Stimulated activated CD4-positive, alpha-beta T cell treated with anti-CD3 and anti-CD28 coated beads, Interleukin-1b, Interleukin-23, amount 100 ng/mL, for 4 hours (primary cell): ENCODE measurements at places on chromosomes 3 and 15.

DNA sequence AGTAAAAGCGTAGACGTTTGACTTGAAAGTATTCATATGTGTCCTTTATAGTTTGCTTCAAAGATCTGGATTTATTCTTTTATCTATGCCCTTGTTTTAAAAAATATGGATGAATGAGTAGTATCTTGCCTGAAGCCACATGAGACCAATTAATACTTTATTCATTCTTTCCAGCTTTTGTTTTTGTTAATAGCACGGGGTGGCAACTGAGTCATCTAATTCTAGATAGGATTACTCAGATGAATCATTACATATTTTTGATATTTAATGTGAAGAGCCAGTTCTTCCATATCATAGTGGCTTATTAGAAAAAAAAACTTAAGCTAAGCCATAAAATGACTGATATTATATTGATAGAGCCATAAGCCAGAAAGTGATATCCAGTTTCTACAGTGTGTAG lies 121.9 kb downstream of the BBX start:
- no peak for DNase-seq

GRCh38 chr3:123816673-123817207 lies 67.4 kb downstream of the MYLK start:
- no peak for DNase-seq

DNA sequence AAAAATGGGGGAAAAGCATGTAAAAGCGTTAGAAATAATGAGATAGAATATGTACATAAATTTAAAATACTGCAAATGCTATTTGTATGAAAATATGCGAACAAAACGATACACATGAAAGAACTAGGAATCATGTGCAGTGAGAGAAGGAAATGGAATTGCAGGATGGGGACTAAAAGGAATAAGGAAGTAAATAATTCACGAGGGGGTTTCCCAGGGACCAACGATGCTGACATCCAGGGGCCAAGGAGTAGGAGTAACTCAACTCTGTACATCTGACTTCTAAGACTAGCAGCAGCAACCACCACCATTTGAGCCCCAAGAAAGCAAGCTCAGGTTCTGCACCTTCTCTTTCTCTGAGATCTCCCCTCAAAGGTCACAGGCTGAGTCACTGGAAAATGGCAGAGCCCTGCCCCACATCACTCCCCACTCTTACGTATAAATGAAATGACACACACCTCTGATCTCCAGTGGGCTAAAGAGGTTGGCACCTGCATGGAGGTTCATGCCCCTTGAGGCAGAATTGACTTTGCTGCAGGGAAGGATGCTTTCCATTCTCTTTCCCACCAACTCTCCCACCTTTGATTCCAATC lies 100.0 kb upstream of the DLG1 start:
- no peak for DNase-seq

DNA sequence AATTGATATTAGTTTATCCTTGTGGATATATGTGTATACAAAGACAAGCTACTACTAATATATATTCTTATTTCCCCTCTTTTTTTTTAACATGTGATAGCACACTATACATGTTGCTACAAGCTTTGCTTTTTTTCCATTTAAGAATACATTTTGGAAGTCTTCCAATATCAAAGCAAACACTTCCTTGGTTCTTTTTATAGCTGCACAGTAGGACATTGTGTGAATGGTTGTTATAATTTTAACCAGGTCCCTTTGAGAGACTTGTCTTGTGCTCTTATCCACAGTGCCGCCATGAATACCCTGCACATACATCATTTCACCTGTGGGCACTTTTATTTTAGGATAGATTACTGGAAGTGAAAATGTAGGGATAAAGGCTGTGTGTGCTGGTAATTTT lies 88.7 kb downstream of the CACNA2D3 start:
- DNase-seq = no peak

DNA sequence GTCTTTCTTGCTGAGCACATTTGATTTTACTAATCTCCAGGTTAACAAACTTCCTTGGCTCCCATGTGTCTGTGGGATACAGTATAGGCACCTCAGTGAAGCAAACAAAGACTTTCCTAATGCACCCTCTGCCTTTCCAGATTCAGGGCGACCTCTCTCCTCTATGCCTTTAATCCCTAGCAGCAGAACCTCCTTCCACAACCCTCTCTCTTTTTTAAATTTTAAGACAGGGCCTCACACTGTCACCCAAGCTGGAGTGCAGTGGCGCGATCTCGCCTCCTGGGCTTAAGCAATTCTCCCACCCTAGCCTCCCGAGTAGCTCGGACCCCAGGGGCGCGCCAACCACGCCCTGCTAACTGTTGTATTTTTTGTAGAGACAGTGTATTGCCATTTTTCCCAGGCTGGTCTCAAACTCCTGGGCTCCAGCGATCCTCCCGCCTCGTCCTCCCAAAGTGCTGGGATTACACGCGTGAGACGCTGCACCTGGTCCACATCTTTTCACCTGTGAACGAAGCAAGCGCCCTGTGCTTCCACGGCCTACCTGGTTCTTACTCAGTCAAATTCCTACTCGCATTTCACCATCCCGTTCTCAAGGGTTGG lies 1.7 kb upstream of the HACD3 start:
- no peak for DNase-seq

- no peak for DNase-seq
Observed at GRCh38 chr3:12574661-12575060, 17.8 kb downstream of the MKRN2 start.

GRCh38 chr3:138371070-138371965 lies 22.9 kb downstream of the MRAS start:
- no peak for DNase-seq

DNA sequence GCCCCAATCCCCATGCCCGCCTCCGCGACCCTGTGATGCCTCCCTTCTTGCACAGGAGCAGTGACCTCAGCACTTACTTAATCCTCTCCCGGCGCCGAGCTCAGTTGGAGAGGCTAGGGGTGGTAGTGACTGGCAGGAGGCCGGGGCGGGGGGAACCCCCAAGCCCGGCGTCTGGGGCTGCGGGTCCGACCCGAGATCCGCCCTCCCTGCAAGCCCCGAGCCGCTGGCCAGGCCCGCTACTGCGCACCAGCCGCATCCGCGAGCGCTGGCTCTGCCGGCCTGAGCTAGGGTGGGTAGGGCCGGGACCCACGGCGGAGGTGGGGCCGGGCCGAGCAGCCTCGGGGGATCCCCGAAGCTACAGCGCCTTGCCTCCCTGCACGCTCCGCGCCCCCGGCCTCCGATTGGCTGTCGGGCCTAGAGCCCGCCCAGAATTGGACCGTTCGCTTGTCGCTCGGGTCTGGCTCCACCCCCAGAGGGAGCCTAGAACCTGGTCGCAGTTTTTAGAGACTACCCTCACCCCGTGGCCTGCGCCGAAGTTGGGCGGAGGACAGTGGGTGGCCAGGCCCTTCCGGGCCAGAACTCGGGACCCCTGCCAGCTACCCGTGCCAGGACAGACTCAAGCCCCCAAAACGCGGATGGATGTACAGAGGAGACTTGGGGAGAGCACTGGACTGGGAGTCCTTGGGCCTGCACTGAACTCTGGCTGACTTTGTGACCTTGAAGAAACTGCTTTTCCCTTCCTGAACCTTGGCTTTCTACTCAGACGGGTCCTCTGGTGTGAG lies at the start of gene C3orf18:
TSS of gene C3orf18 (minus strand) at position 362 of the 782 bp plus-strand sequence. CDS start 2,048 bp downstream, outside the sequence.
- DNase-seq = peak; percentile 93

DNA sequence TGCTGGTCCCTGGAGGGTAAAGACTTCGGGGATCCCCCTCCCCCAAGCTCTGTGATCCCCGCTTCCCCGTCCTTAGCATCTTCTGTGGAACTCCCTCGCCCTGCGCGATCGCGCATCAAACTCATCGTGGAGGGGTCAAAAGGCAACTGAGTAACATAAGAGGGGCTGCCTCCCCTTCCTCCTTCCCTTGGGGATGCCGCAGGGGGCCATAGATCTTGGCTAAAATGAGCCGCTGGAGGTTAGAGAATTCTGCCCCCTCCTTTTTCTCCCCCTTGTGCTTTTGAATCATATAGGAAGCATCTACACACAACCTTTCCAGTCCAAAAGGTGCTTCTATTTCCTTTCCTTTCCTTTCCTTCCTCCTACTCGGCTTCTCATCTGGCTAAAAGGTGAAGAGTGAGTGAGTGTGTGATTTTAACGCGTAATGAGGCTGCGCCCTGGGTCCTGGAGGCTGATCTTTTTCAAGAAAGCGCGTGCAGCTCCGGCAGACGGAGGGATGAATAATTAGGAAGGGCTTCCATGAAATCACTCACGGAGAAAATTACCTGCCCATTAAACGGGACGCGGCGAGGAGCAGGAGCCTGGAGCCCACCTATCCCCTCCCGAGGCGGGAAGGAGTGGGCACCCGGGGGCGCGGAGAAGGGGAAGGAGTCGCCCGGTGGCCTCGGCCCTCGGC lies 831 bp upstream of the ROBO2 start:
- DNase-seq = no peak

DNA sequence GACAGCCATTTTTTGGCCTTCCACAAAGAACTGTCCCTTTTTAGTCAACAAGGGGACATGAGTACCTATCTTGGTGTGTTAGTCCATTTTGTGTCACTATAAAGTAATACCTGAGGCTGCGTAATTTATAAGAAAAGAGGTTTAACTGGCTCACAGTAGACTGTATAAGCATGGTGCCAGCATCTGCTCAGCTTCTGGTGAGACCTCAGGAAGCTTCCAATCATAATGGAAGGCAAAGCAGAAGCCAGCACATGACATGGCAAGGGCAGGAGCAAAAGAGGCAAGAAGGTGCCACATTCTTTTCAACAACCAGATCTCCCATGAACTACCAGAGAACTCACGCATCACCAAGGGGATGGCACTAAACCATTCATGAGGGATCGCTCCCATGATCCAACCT lies 66.1 kb upstream of the VGLL4 start:
- no peak for DNase-seq

GRCh38 chr3:101391413-101391950 lies 71.1 kb upstream of the IMPG2 start:
- no peak for DNase-seq

- no peak for DNase-seq
Observed at GRCh38 chr3:37511463-37511920, 337.1 kb upstream of the LRRFIP2 start.

GRCh38 chr3:25555695-25556437 lies 108.8 kb downstream of the TOP2B start:
- DNase-seq = no peak

GRCh38 chr3:171561596-171562323 lies 101.6 kb upstream of the TNIK start:
- no peak for DNase-seq

- no peak for DNase-seq
Observed at GRCh38 chr3:57892423-57892822, 115.8 kb upstream of the FLNB start.
